Fibroblast of skin of scalp (primary cell): ENCODE measurements at places on chromosomes 16 and 17.

DNA sequence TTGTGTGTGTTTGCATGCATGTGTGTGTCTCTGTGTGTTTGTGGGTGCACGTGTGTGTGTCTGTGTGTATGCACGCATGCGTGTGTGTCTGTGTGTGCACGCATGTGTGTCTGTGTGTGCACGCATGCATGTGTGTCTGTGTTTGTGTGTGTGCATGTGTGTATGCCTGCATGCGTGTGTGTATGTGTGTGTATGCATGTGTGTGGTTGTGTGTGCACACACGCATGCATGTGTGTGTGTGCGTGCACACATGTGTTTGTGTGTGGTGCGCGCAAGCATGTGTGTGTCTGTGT lies 239.9 kb upstream of the TNRC6C start:
- no peak for DNase-seq

GRCh38 chr16:84498859-84499620 lies 5.4 kb downstream of the MEAK7 start:
- DNase-seq = no peak

- peak; percentile 37 for DNase-seq
Observed at GRCh38 chr17:78875363-78876093, 27.5 kb downstream of the CEP295NL start.

GRCh38 chr17:67353929-67354574 lies 12.3 kb downstream of the PSMD12 start:
- no peak for DNase-seq

DNA sequence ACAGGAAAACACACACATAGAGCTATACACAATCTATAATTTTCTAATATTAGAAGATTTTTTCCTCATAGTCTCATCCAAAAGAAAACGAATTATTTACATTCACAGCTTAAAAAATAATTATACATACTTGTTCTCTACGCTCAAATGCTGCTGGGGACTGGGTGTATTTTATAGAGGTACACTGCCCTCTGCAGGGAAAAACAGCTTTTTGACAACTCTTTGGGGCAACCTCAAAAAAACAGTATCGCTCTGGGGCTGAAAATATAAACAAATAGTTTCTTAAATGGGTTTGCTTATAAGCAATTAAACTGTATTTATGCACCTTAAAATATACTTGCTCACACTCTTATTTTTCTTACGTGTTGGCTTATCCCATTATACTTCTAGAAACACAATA lies 261.8 kb upstream of the PSMD7 start:
- peak; percentile 36 for DNase-seq

DNA sequence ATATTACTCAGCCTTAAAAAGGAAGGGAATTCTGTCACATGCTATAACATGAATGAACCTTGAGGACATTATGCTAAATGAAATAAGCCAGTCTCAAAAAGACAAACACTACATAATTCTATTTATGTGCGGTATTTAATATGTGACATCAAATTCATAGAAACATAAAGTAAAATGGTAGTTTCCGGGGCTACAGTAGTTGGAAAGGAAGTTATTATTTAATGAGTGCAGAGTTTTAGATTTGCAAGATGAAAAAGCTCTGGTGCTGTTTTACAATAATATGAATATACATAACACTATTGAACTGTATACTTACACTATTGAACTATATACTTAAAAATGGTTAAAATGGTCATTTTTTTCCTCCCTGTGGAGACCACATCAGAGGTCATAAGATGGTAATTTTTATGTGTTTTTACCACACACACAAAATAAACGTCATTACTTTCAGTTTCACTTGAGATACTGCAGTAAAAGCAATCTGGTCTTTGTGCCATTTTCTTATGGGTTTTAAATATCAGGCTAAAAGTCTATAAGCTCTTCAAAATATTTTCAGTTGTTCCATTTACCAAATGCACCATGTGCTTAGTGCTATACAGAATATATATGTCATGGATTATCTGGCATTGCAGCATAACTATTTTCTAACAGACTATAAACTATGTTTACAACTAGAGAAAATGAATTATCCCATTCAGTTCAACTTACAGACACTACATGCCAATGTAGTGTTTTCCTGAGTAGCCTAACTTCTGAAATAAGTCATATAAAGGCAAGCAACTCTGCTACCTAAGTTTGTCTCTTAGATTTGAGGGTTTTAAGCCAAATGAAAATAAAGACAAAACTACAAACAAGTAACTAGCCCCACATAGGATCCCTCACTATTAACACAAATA lies 90.9 kb downstream of the SPAG9 start:
- no peak for DNase-seq

- no peak for DNase-seq
Observed at GRCh38 chr16:6124136-6124535, 1026.5 kb upstream of the EEF2KMT start.

- DNase-seq = peak; percentile 44
Observed at GRCh38 chr17:65297916-65298315, 160.7 kb downstream of the RGS9 start.

GRCh38 chr17:82424001-82424862 lies 5.8 kb upstream of the OGFOD3 start:
- DNase-seq = peak; percentile 43

GRCh38 chr17:70476368-70476767 lies 307.0 kb downstream of the KCNJ2 start:
- no peak for DNase-seq

DNA sequence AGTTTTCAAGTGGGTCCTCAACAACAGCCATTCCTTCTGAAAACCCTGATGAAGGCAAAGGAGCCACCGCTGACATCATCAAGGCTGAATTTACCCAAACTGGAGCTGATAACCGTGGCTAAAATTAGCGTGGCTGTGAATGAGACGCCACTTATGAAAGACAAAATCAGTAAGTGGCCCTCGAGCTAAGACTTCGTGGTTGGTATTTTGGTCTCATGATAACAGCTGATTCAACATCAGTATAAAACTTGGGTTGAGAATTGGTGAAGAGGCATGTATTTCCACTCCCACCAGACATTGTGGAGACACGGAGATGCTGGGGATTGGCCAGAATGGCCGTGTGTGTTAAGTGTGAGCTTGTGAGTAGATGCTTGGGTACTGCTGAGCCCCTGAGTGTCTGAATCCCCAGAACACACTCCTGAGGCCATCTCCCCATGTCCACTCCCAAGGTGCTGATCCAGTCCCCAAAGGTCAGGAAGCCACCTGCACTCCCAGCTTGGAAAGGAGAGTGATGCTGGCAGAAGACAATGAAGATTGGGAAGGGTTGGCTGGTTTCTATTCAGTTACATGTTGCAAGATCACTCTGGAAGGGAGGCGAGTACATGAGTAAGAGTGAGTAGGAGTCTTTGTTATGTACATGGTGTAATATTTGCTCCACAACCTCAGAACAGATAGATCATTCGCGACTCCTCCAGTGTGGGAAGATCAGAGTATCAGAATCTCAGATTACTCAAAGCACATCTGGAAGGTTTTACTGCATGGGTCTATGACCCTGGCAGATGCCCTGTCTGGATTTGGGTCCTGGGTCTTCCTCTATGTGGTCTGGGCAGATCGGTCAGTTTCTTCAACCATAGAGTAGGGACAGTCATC lies 207.7 kb downstream of the HS3ST3A1 start:
- peak; percentile 36 for DNase-seq

DNA sequence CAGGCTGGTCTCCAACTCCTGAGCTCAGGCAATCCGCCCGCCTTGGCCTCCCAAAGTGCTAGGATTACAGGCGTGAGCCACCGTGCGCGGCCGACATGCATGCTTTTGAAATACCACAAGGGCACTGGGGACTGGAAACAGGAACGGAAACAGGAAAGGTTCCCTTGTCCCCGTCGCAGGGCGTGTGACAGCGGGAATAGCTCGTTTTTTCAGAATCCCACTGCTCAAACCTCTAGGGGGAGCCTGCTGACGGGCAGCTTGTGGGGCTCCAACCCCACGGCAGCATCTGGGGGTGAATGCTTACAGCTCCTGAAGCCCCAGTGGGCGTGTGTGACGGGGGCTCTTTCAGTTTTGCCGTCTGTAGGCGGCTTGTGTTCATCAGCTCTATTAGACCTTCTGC lies 18.8 kb upstream of the ASGR2 start:
- peak; percentile 15 for DNase-seq

- no peak for DNase-seq
Observed at GRCh38 chr16:78620291-78620690, 520.8 kb downstream of the WWOX start.

- no peak for DNase-seq
Observed at GRCh38 chr16:77955127-77955526, 67.2 kb upstream of the CLEC3A start.

- peak; percentile 67 for DNase-seq
Observed at GRCh38 chr17:44900894-44901293, 1.6 kb upstream of the EFTUD2 start.

DNA sequence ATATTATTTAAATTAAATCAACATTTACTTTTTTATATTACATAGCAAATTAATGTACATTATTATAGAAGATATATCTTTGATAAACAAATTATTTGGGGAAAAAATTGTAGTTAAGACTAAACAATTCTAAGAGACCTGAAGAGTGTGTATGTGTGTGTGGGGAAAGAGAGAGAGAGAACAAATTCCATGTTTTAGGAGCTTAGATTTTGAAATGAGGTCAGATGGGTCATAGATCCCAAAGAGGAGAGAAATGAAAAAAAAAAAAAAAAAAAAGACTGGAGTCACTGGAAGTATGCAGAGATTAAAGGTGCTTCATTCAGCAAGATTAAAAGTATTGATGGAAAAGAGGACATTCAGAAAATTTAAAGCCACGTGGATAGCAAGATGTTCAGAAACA lies 206.8 kb downstream of the CNTNAP4 start:
- DNase-seq = no peak

GRCh38 chr16:60741810-60742209 lies 1294.4 kb downstream of the CDH8 start:
- no peak for DNase-seq

GRCh38 chr16:797686-798085 lies 2.8 kb downstream of the GNG13 start:
- DNase-seq = no peak

GRCh38 chr17:72110942-72111318 lies 9.9 kb upstream of the SOX9 start:
- DNase-seq = no peak

- peak; percentile 46 for DNase-seq
Observed at GRCh38 chr17:6163612-6164333, 93.6 kb downstream of the WSCD1 start.

DNA sequence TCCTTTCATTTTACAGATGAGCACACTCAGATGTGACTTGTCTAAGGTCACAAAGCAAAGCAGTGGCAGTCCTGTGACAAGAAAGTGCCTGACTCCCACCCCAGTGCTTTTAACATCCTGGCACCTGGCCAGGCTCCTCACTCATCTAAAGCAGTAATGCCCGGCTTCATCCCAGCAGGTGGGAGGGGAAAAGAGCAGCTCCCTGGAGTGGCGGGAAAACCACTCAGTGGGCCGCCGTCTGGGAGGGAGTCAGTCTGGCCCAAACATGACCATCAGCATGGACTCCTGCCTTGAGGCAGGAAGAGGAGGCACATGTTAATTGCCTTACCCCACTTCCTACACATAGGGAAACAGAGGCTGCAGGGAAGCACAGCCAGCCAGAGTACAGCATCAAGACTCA lies 2.6 kb downstream of the PCGF2 start:
- no peak for DNase-seq

DNA sequence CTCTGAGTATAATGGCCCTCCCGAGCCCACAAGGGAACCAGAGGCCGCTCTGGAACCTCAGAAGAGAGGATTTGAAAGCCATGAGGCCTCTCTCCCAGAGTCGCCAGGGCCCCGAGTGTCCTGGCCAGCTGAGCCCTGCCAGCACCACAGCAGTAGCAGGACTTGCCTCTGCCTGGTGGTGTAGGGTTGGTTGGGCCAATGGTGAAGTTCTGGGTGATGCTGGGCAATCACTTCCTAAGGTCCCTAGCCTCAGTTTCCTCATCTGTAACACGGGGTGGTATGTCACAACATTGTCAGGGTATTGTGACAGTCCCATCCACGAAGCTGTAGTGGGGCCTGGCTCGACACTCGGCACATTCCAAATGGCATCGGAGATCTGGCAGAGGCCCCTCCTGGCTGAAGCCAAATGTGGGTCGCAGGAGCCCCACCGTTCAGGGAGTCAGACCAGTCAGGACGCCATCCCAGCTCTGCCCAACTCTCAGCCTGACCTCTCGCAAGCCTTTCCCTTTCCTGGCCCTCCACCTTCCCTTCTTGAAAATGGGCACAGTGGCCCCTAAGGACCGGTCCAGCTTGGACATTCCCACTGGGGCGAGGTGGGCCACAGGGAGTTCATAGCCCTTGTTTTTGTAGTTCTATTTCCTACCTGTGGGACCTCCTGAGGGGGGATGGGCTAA lies 1.7 kb downstream of the NATD1 start:
- no peak for DNase-seq

DNA sequence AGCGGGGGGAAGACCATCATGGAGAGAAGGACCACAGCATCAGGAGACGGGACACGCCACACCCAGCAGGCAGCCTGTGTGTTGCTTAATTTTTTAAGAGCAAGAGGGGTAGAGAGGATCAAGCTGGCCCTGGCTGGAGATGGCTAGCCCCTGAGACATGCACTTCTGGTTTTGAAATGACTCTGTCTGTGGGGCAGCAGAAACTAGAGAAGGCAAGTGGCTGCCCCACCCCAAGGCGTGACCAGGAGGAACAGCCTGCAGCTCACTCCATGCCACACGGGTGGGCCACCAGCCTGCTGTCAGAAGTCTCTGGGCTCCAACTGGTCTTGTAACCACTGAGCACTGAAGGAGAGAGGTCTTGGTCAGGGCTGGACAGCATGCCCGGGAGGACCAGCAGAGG lies 75.5 kb downstream of the SOCS1 start:
- no peak for DNase-seq

DNA sequence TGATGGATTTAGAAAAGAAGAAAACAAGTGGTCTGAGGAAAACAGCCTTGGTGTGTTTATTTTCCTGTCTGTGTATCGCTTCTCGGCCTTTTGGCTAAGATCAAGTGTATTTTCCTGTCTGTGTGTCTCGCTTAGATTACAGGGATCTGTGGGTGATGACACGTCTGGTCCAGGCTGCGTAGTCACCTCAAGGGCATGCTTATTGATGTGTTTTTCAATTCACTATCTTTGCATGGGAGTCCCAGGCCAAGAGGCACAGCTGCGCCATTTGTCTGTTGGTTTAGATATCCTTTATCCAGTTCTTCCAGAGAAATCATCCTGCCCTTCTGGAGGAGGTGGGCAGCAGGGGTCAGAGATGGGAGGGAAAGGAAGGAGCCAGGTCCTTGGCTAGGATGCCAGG lies 47.1 kb upstream of the STH start:
- DNase-seq = no peak

GRCh38 chr17:81334987-81335772 lies 40.1 kb upstream of the SLC38A10 start:
- no peak for DNase-seq

DNA sequence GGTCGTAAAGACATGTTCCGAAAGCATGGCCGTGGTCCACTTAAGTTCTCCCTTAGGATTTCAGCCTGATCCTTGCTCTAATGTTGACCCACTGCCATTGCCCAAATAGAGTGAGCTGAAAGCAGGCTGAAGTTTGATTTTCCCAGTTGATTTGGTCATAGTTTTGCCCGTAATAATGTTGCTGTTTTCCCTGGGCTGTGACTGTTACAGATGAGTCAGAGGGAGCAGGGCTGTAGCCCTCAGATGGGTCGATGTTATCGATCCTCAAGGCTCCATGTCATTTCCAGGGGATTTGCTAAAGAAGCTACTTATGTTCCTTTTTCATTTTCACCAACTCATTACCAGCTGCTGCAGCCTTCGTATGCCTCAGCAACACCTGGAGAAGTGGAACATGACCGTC lies 169.0 kb upstream of the ZFHX3 start:
- no peak for DNase-seq

GRCh38 chr17:60769327-60769726 lies 91.7 kb downstream of the BCAS3 start:
- no peak for DNase-seq

GRCh38 chr17:78324391-78325075 lies 35.3 kb downstream of the SOCS3 start:
- DNase-seq = peak; percentile 82

GRCh38 chr16:9042964-9043680 lies 48.3 kb upstream of the HAPSTR1 start:
- peak; percentile 93 for DNase-seq
